ENCODE measurements at places on chromosomes 16 and 17.

DNA sequence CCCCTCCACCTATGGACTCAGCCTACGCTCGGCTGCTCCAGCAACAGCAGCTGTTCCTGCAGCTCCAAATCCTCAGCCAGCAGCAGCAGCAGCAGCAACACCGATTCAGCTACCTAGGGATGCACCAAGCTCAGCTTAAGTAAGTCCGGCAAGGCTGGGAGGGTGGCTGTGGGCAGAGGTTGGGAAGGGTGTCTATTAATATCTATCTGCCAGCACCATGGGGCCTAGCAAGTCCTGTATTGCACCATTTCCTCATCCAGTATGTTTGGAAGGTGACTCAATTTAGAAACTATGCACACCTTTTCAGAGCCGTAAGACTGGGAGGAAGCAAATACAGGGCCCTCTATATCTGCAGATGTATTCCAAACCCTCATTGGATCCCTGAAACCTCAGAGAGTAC, 45.0 kb upstream of the ARHGAP44 start:
- DNase-seq, result no peak

GRCh38 chr16:50066482-50067289, 916 bp downstream of the HEATR3 start:
- DNase-seq, result no peak

DNA sequence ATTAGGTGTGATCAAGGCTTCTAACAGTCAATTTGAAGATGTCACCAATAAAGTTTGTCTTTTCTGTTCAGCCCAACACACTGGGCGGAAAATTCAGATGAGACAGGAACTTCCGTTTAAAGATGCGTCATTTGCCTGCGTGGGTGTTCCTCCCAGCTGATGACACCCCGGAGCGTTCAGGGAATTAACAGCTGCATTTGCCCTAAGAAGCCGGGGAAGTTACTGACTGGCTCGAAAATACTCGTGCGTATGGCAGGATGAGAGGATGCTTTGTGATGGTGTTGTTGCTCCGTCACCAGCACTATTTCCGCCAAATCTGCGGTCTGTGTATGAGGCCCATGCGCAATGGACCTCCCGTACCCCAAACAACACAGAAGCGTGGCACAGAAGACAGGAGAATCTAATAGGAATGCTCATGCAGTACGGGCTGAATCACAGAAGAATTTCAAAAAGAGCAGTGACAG, 11.9 kb upstream of the PVALEF start:
- no peak for DNase-seq

- no peak for DNase-seq
These were observed 842 bp upstream of the CALB2 start for GRCh38 chr16:71357681-71358080.

GRCh38 chr17:48960834-48961515, 7.4 kb downstream of the GIP start:
- no peak for DNase-seq

GRCh38 chr16:89042711-89043551, 50.7 kb upstream of the ACSF3 start:
- no peak for DNase-seq

DNA sequence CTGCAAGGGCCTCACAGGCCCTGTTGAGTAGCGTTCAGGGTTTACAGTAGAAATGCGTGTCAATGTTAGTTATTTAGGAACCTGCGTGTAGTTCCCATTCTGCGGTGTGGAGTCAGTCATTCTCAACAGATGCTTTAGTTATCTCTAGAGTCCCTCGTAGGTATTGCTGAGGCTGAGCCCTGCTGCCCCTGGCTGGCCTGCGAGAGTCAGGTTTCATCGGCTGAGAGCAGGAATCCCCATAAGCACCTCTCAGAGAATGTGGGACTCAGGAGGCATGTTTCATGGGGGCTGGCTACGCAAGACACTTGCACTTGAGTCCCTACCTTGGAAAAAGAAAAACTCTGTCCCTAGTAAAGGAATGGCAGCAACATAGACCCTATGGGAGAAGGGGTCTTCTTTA, 347.5 kb upstream of the ASIC2 start:
- DNase-seq, result no peak

DNA sequence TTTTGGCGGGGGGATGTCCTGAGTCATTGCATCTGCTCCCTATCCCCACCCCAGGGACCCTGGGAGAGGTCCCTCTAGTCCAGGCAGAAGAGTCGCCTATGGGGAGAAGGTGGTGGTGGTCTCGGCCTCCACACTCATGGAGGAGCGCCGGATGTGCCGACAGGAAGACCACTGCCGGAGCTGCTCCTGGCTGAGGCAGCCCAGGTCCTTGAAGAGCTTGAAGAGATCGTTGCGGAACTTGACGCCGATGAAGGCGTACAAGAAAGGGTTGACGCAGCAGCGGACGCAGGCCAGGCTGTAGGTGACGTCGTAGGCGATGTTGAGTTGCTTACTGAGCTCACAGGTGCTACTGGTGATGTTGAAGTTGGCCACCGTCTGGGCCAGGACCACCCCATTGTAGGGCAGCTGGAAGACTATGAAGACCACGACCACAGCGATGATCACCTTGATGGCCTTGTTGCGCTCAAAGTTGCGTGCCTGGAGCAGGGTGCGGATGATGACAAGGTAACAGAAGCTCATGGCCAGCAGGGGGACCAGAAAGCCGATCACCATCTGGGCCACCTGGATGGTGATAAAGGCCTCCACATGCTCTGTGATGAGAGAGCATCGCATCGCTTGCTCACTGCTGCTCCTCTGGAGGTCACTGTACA, 10.5 kb downstream of the CCR7 start:
- DNase-seq, result no peak

GRCh38 chr16:88706965-88707826, 893 bp downstream of the CTU2 start:
- no peak for DNase-seq

Measured in stimulated activated CD8-positive, alpha-beta memory T cell treated with anti-CD3 and anti-CD28 coated beads, Interleukin-12 subunit alpha, Interleukin-12 subunit beta, amount 100 ng/mL, for 4 hours (primary cell).